Activated T-cell treated with anti-CD3 and anti-CD28 coated beads for 24 hours (primary cell): ENCODE measurements at places on chromosomes 6 and 20.

DNA sequence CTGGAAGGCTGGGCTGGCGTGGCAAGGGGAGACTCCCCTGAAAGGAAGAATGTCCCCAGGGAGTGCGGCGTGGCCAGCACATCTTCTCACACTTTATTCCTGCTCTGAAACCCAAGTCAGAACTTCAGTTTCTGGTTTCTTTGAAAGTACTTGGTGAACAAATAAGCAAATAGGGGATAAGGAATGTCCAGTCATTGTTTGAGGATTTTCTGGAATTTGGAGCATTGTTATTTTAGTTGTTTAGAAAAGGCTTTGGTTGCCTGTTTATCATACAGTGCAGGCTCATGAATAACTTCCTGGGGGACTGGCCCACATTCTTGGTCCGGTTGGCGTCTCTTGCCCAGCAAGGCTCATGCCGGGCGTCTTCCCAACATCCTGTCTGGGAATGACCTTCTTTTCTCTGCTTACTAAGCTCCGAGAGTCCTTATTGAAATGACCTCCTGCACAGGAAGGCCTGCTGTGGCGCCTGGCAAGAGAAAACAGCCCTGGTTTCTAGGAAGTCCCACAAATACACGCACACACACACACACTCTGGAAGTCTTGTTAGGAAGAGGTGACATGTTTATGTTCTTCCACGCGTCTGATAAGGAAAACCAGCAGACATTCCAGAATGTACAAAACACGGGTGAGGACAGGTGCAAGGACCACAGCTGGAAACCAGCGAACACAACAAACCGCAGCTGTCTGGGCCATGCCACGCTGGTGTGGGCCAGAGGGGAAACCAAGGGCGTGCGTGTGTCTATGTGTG, 71.9 kb downstream of the TMEM170B start:
- DNase-seq: no peak

DNA sequence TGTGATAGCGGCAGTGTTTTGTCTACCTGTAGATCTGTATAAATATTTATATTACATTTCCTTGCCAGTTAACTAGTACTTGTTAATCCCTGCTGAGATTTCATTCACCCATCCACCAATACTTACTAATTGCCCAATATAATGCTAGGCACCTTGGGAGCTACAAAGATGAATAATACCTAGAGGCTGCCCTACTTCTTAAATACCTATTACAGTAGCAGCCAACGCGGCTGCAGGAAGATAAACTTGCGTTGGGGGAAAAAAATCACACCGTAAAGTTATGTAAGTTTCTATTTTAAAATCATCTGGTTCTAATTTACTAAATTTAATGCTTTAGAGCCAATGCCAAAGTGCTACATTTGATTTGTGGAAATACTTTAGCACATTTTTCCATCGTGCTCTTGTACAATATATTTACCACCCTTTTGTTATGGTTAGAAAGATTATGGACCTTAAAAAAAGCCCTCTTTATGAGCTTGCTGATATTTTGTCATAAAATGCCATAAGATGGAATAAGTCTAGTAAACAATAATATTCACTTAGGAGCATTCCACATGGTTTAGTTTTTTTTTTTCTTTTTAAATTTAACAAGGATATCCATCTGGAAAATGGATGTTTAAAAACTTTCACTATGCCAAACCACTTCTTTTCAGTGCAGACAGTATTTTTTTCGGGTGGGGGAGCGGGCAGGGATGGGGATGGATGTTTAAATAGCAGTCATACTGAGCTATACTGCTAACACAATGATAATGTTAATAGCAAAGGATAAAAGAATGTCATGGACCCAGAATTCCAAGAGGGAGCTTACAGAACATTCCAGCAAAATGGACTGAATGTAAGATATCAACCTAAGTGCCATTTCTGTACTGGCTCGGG, 13.2 kb upstream of the NEDD9 start:
- no peak for DNase-seq

- no peak for DNase-seq
Observed at GRCh38 chr20:20393207-20394120, 25.6 kb downstream of the INSM1 start.

- no peak for DNase-seq
Observed at GRCh38 chr6:43246301-43247113, 3.2 kb downstream of the TTBK1 start.

- DNase-seq: no peak
Observed at GRCh38 chr6:31037682-31038081, 27.4 kb downstream of the MUC22 start.

GRCh38 chr20:62475772-62476055, at the start of gene GATA5:
GATA5 (minus strand) TSS chr20:62475995; CDS start chr20:62475521, 474 bp downstream.
- no peak for DNase-seq

DNA sequence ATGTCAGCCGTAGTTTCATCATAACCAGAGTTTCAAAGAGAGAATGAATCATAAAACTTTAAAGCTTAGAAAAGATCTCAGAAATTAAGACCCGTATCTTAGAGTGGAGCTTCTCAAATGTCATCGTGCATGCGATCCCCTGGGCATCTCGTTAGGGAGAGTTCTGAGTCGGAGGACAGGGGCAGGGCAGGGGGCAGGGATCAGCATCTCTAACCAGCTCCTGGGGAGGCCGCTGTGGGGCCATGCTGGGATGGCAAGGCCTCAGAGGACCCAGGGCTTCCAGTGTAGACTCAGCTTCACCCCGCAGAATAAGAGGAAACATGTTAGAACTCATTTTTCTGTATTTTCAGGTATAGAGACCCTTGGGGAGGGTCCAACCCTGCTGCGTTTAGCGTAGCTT, 72.0 kb upstream of the AFDN start:
- no peak for DNase-seq

GRCh38 chr20:46835418-46835817, 59.2 kb upstream of the EYA2 start:
- no peak for DNase-seq

GRCh38 chr20:7744411-7744810, 195.8 kb downstream of the HAO1 start:
- no peak for DNase-seq

GRCh38 chr6:147991961-147992360, 350.7 kb upstream of the SASH1 start:
- no peak for DNase-seq

DNA sequence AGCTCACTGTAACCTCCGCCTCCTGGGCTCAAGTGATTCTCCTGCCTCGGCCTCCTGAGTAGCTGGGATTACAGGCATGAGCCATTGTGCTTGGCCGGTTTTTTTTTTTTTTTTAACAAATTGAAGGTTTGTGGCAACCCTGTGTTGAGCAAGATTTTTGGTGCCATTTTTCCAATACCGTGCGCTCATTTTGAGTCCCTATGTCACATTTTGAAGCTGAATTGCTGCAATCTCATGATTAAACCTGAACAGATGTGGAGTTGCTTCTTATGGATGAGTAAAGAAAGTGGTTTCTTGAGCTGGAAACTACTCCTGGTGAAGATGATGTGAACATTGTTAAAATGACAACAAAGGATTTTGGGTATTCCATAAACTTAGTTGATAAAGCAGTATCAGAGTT, 16.6 kb downstream of the SASH1 start:
- DNase-seq: no peak

DNA sequence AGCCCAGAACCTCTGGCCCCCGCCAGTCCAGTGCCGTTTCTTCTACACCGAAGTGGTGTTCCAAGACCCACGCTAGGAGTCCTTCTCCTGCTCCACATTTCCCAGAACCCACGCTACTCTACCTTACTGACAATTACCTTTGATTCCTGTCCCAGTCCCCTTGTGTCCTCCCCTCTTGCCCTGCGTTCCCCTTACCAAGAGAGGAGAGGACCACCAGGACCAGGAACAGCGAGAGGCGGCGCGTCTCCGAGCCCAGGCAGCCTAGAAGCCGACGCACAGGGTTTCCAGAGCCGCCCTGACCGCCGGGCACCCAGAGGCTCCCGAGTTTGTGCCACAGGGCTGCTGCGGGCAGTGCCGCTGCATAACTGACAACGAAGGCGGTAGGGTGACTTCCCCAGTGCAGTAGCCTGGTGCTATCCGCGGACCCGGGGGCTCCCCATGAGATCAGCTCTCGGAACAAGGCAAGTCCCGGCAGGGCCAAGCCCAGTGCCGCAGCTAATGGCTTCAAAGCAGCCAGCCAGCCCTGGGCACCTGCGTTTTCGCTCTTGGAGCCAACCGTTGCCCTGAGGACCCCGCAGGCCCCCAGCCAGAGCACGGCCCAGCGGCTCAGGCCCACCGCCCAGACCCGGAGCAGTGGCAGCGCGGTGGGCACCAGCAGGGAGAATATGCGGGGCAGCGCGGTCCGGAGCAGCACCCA, 512 bp downstream of the TAP1 start:
- no peak for DNase-seq

DNA sequence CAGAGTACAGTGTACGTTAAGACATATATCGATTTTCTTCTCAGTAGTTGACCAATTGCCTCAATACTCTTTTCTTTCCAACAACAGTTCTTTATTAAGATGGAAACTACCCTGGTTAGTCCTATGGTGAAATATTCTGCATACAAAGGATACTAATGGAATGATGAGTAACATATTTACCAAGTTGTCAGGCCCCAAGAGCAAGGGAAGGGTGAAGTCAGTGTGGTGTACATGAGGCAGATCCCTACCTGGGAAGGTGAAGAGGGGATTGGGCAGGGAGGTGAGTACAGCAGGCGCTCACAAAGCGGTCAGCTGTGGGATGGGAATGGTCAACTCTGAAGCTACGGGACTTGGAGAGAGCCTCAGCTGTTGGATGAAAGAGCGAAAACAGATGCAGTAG, 29.7 kb downstream of the GJA1 start:
- no peak for DNase-seq

- no peak for DNase-seq
Observed at GRCh38 chr20:62045529-62046285, 20.0 kb downstream of the TAF4 start.
